ENCODE measurements at places on chromosomes 4 and X.

- no peak for DNase-seq
These were observed 169.4 kb downstream of the ZNF674 start for GRCh38 chrX:46375831-46376230.

- no peak for DNase-seq
These were observed 739.2 kb downstream of the KCTD8 start for GRCh38 chr4:43709443-43709842.

DNA sequence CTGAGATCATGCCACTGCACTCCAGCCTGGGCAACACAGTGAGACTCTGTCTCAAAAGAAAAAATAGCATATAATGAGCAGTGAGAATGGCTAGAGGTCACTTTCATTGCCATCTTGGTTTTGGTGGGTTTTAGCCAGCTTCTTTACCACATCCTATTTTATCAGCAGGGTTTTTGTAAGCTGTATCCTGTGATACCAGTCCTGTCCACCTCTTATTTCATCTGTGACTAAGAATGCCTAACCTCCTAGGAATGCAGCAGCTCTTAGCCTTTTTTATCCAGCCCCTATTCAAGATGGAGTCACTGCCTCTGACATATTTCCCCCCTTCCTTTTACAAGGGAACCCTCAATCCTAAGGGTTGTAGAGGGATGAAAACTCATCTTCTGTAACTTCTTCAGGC is 26.1 kb upstream of the IGFBP7 start:
- no peak for DNase-seq

- DNase-seq = no peak
These were observed 222.7 kb downstream of the COL25A1 start for GRCh38 chr4:109079731-109080130.

DNA sequence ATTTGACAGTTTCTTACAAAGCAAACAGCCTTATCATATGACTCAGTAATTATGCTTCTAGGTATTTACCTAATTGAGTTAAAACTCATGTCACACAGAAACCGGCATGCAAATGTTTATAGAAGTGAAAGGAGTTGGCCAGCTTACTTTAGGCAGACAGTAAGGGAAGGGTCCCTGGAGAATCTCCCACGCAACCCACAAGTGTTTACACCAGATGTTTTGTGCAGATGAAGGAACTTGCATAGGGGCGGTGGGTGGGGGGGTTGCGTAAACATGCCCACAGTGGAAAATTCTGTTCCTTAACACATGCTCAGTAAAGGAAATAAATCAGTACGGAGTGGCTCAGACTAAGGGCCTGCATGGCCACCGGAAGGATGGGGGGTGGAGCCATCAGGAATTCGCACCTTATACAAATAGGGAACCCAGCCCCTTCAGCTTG is 330.5 kb upstream of the AADAT start:
- peak; percentile 15 for DNase-seq

DNA sequence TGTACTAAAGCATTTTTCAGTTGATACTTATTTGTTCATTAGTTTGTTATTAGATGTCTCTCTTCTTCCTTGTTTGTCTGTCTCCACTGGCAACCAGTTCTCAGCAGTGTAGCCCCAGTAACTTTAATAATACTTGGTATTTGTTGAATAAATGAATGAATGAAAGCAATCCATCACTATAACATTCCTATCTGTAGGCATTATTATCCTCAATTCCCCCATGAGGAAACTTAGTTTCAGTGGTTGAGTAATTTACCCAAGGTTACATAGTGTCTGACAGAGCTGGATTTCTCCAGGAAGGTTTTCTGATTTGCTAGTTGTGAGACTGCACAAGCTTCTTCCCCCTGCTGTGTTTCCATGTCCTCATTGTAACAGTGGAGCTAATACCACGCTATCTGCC is 27.8 kb upstream of the MAOB start:
- no peak for DNase-seq

DNA sequence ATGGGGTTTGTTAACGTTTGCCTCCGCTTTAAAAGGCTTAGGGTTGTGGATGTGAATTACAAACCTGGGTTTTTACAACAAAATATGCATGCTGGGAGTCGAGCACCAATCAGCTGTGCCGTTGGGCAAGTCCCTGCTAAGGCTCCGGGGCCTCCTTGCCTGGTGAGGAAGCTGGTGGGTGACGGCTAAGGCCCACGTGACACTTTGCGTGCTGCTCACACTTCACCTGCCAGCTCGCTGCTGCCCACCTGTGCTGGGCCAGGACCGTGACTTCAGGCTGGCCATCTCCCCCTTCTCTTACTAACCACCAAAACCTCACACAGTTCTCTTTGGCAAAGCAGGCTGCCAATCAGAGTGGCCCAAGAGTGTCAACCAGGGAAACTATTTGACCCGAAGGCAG is 178.3 kb downstream of the AFAP1 start:
- no peak for DNase-seq

DNA sequence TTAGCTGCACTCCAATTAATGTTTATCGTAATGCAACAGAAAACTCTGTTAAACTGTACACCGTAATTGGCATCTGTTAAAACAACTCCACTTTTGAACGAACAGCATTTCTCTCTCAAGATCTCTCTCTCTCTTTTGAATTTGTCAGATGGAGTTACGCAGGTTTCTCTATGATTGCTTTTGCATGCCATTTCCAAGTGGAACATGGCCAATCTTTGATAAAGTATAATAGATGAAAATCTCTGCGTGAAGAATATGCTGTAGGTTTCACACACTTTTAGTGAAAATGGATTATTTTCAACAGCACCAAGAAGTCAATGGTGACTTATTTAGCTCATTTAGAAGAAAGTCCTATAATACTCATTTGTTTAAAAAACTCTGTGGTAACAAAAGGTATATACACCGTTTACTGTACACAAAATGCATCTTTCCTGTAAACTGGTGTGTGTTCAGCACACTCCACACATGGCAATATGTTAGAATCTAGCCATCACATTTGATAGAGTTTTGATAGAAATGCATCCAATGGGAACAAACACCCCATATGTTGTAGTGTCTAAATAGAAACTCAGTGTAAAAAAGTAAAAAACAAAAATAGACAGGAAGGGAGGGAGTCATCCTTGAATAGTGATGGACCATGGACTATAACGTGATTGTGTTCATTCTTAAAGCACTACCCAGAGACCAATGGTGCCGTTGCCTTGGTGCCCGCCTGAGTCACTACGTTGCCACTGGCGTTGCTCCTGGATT is 5.8 kb upstream of the FGFBP2 start:
- DNase-seq = no peak

DNA sequence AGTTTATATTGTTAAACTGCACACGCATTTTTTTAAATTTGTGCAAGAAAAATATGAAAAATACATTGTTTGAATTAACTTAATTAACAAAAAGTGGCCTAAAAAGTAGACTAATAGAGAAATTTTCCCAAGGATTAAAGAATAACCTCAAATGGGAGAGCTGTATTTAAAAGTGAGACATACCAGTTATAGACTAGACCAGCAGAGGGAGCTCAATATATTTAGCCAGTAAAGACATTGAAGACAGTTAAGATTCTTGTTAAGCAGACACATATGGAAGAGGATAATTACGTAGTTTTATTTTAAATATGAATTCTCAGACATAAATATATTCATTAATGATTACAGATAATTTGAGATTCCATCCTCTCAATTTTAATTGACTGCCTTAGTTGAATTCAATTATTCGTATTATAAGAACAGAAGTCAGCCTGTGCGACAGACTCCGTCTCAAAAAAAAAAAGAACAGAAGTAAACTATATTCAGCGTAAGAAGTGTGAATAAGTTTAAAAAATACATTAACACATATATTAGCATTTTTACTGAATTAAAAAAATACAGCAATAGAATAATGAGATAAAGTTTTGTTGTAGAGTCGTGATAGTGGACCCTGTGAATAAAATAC is 64.8 kb downstream of the GLRA3 start:
- peak; percentile 34 for DNase-seq

DNA sequence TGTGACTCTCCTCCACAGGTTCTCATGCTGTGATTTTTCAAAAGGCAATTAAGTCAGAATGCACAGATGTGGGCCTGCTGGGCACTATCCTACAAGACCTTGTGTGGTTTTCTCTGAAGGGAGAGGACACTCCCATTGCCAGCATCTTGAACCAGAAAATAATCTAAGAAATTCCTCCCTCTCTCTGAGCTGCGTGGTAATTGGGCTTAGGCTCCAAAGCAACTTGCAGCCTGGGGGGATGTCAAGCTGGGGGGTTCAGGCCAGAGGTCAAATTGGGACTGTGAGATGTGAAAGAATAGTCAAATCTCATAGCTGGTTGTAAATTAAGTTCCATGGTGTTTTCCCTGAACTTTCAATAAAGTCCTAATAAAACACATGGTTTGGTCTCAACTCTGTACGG is 350.6 kb upstream of the SLC7A11 start:
- DNase-seq = no peak

GRCh38 chrX:147846676-147847075 is 65.0 kb upstream of the FMR1 start:
- no peak for DNase-seq

DNA sequence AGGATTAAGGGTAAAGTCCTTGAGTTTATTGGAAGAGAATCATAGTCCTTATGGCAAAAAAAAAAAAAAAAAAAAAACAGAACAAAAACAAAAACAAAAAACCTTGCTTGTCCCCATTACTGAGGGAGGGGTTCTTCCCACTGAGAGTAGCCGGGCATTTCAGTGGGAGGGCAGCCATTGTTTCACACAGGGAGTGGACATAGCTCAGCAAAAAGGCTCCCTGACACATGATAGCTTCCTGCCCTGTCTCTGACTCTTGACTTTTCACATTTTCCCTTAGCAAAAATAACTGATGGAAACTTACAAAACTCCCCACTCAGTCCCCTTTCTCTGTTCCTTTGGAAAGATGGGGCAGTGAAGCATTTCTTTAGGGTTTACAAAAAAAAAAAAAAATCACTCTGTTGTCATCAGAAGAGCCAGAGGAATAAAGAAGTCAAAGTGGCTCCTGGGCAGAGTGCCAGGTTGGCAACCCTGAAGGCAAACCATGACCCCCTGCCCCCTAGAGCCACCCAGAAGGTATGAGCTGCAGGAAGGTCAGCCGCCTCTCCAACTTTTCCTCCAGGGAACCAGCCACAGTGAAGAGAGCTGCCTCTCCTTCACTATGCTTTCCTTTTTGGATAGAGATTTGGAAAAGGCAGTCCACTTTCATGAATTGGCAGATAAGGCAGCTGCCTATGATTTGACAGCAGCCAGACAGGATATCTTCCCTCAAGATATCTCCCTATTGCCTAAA is 170.6 kb downstream of the KDR start:
- no peak for DNase-seq

- no peak for DNase-seq
These were observed 48.0 kb downstream of the CXCL8 start for GRCh38 chr4:73788411-73788810.

DNA sequence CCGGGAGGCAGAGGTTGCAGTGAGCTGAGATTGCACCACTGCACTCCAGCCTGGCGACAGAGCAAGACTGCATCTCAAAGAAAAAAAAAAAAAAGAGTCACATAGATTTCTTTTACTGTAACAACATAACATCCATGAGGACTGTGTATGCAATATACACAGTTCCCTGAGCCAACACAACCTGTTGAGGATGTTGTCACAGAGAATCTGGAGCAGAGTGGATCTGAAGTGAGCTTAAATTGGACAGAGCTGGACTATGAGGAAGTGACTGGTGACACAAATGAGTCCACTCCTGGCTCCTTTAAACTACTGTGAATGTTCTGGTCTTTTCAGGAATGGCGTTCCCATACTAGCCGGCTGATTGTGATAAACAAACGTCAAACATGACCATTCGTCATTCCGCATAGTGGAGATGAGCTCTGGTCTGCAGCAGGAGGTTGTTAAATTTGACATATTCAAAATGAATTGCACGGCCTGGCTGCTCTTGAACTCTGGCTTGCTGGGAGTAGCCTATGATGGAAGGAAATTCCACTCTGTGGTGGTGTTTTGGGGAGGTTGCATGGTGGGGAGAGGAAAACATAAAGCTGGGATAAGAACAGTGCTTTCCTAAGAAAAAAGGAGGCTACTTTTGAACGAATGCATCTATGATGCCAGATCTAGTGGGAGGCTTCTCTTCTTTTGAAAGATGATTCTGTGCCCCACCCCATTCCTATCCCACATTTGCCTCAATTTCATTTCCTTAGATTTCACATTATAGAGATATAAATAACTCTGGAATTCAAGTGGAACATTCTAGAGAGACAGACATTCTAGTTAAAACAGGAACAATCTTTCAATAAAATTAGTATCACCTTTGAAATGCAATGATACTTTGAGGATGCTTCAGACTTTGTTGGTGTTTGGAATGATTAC is 149.5 kb downstream of the SHROOM3 start:
- no peak for DNase-seq

- no peak for DNase-seq
These were observed 75.9 kb upstream of the AFAP1 start for GRCh38 chr4:8015512-8015911.

GRCh38 chrX:12824944-12825343 is 33.7 kb downstream of the PRPS2 start:
- no peak for DNase-seq

DNA sequence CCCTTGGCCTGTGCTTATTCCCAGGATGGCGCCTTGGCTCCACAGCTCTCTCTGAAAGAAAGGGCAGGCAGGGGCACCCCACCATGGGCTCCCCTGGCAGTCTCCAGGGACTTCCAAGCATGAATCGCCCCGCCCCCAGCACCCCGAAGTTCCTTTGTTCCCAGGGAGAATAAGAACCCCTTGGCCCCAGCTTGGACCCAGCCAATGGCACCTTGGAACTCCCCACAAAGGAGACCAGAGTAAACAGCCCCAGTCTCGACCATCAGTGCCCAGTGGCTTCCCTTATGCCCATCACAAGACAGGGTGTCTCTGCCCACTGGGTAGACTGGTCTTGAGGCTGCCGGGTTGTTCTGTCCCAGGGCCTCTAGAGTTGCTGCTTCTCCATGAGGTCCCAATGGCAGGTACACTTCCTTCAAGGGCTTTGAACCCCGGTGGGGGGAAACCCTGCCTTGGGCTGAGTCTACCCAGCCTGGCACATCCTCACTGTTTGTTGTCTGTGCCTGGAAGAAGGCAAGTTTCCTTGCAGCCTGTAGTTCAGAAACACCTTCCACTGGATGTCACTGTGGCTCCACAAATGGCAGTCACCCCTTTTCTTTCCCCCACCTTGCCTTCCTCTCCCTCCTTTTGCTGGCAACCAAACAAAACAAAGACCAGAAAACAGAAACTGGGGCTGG is 30.8 kb downstream of the NBDY start:
- no peak for DNase-seq

- DNase-seq = peak; percentile 47
These were observed 31.3 kb upstream of the ARHGEF38 start for GRCh38 chr4:105520819-105521790.

- no peak for DNase-seq
These were observed 29.9 kb upstream of the TTC29 start for GRCh38 chr4:146975527-146975926.

GRCh38 chr4:149194061-149194460 is 621.6 kb downstream of the IQCM start:
- DNase-seq = no peak

GRCh38 chrX:2549876-2550275 is 49.1 kb upstream of the DHRSX start:
- DNase-seq = no peak

DNA sequence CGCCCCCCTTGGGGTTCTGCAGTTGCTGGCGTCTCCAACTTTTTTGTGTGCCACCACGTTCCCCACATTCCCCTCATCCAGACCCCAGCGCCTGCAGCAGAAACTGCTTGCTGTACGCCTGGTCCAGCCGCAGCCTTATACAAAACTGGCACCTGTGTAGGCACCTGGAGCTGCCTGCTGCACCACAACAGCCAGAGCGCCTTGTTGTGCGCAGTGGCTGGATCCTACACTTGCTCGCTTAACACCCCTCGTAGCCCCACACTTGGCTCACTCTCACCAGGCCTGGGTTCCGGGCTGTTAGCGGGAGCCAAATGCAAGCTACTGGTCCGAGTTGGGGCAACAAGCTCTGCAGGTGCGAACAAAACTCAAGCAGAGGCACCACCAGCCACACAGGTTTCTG is 136.8 kb downstream of the TECRL start:
- DNase-seq = no peak
